ENCODE measurements at places on chromosomes 7 and 10.

DNA sequence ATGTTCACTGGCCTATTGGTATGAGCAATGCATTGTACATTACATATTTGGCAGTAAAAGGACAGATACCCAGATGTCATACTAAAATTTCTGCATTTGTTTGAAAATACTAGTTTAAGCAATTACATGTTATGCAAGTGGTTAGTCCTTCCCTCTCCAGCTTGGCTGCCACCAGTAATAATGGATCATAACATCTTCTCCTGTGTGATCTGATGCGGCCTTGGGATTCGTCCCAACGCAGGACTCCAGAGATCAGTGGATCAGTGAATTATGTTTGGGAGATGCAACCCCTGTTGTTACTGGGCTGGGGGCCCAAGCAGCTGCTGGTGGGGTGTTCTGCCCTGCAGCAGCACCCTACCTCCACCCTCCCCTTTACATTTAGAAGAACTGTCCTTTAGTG lies 11.2 kb upstream of the PDK4 start:
- no peak for DNase-seq

DNA sequence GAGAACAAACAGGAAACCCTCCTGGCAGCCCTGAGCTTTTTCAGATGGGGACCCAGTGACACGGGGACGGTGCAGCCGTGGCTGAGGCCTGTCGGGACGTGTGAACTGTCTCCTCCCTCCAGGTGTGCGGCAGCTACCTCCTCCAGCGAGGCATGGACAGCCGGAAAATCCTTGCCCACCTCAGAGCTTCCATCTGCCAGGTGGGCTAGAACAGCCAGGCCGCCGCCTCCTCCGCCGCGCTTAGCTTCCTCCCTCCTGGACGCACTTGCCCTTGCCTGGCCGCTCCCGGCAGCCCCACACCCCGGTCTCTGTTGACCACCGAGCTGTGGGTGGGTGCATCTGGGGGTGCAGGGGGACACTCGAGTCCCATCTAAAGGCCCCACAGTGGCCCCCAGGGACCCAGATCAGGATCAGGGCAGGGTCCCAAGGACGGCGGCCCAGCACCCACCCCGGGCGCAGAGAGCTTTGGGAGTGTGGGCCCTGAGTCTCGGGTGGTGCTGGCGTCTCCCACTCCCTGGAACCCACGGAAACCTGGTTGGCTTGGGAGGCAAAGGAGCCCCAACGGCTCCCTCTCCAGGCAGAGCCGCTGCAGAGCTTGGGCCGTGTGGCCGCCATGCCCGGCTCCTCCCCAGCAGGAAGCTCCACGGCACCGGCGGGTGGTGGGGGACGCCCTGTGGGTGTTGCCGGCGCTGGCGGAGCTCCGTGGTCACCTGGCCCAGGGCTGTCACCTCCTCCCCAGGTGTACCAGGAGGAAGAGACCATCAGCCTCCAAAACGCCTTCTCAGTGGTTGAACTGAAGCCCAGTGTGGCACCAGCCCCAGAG lies 32.9 kb upstream of the UTF1 start:
- no peak for DNase-seq

DNA sequence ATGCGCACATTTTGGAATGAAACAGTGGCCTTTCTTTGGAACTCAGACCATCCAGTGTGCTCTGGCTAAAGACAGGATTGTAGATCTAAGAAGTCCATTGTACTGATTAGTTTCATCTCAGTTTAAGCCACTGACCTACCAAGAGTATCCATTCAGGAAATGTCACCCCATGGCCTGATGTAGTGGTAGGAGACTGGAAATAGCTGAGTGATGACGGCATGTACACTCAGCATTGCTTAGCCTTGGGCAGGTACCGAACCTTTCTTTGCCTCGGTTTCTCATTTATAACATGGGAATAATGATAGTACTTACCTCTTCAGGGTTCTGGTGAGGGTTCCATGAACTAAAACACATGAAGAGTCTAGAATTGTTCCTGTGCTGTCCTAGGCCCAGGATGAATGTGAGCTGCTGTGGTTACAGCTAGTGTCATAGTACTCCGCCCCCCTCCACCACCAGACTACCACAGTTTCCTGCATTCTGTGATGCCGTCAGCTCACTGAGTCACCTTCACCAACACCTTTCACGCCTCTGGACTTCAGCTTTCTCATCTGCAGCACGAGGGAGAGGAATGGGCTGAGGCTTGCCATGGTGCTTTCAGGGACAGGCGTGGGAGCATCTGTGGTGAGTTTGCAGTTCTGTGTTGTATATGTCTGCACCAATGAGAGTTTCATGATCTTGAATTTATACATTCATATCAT lies 484.0 kb upstream of the GALNT17 start:
- DNase-seq, result peak; percentile 49

GRCh38 chr10:49539320-49539885 lies 482 bp upstream of the ERCC6 start:
- peak; percentile 8 for DNase-seq

GRCh38 chr10:79496896-79497295 lies 15.4 kb upstream of the EIF5AL1 start:
- no peak for DNase-seq
